Hypothalamus (tissue), 51 donors: ENCODE measurements at places on chromosomes 12 and 14.

GRCh38 chr12:125218952-125219351, 153.7 kb downstream of the AACS start:
- DNase-seq, result no peak

- DNase-seq, result no peak
These were observed 7.4 kb downstream of the FOXN4 start for GRCh38 chr12:109301643-109302168.

- DNase-seq, result no peak
These were observed 10.7 kb downstream of the TEDC1 start for GRCh38 chr14:105501504-105502291.

GRCh38 chr12:106227641-106228319, 20.0 kb downstream of the CKAP4 start:
- DNase-seq, result no peak

DNA sequence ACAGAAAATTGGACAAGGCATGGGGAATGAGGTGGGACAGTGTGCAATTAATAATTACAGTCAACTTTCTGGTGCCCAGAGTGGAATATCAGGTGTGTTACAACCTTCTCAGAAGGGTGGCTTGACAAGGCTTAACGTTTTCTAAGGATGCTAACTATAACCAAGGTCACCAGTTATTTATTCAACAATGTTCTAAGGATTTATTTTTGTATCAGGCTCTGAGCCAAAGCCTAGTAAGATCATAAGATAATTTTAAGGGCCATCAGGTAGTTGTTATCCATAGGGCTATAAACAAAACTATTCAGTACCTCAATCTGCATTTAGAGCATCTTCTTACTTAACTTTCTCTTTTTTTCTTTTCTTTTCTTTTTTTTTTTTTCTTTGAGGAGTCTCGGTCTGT, 134.0 kb downstream of the TMTC1 start:
- DNase-seq, result no peak

- DNase-seq, result no peak
These were observed 10.2 kb downstream of the ARHGAP5 start for GRCh38 chr14:32087173-32087861.

- DNase-seq, result no peak
These were observed 11.7 kb upstream of the ERC1 start for GRCh38 chr12:979349-979748.

DNA sequence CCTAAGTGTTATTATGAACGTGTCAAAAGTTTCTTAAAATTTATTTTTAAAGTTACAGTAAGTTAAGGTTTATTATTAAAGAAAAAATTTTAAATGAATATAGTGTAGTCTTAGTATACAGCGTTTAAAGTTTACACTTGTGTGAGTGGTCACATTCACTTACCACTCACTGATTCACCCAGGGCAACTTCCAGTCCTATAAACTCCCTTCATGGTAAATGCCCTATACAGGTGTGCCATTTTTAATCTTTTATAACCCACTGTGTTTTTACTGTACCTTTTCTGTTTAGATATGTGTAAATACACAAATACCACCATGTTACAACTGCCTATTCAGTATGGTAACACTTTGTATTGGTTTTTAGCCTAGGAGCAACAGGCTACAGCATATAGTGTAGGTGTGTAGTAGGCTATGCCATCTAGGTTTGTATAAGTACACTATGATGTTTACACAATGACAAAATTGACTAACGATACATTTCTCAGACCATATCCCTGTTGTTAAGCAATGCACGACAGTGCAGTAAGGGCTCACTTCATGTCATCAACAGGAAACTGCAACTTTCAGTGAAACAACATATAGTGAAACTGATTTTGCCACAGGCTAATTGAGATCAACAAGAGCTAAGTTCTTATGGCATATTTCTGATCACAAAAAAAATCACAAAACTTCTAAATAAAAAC, 112.0 kb upstream of the TMCC3 start:
- no peak for DNase-seq

- DNase-seq, result no peak
These were observed 37.8 kb upstream of the PPP1CC start for GRCh38 chr12:110780448-110780847.

DNA sequence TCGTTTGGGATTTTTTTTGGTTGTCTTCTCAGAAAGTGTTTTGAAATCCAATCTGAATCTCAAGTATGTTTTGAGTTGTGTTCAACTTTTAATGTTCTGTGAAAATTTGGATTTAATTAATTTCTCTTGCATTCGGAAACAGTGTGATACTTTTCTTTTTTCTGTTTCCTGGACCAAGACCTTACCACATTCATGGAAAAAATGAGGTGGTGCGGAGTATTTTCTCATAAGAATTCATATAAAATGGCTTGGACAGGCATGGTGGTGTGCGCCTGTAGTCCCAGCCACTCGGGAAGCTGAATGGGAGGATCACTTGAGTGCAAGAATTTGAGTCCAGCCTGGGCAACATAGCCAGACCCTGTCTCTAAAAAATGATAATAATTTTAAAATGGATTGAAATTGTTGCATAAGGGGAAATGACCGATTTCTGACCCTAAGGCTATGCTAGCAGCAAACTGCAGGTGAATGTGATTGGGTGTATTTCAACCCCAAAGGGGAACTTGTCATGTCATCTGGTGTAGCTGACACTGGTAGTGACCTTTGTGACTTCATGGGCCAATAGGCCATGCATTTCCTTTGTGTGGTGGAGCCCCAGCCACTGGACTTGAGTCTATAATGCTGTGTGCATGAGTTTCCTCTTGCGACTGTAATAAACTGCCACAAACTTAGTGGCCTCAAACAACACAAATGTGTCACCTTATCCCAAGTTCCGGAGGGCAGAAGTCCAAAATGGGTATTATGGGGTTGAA, 123.5 kb upstream of the RFLNA start:
- DNase-seq, result no peak

- no peak for DNase-seq
These were observed 15.4 kb downstream of the MON2 start for GRCh38 chr12:62481843-62482540.

DNA sequence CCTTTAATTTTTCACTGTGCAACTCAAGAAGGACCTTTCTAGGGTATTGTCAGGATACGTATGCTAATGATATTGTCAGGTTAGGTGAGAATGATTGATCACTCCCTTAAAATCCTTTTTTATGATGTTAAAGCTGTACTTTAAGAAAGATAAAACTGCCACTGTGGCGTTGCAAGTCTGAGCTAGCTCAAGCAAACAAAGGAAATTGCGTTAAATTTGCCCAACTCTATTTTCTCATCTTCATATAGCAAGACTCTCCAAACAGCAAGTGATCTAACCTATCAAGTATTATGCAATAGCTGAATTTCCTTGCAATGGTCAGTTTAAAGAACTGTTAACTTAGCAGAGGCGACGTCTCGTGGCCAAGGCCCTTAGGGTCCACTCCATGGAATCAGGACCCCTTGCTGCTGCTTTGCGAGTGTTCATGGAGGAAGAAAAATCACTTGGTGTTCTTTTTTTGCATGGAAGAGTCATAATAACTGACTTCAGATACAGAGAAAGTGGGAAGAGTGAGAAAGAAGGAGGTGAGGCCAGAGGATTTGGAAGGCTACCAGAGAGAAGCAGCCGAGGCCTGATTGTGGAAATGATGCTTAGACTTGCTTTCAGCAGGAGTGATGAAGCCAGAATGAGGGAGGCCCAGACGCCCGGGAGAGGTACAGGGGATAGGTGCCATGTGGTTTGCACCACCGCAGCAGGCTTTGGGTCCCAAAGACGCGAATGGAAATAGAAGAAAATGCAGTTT, 2.5 kb downstream of the TRAF3 start:
- no peak for DNase-seq
